ENCODE measurements at places on chromosomes 3 and 15.

GRCh38 chr3:3189102-3189727 lies 9.7 kb upstream of the CRBN start:
- DNase-seq = no peak

- DNase-seq = no peak
Observed at GRCh38 chr3:31543375-31543774, 10.7 kb downstream of the STT3B start.

DNA sequence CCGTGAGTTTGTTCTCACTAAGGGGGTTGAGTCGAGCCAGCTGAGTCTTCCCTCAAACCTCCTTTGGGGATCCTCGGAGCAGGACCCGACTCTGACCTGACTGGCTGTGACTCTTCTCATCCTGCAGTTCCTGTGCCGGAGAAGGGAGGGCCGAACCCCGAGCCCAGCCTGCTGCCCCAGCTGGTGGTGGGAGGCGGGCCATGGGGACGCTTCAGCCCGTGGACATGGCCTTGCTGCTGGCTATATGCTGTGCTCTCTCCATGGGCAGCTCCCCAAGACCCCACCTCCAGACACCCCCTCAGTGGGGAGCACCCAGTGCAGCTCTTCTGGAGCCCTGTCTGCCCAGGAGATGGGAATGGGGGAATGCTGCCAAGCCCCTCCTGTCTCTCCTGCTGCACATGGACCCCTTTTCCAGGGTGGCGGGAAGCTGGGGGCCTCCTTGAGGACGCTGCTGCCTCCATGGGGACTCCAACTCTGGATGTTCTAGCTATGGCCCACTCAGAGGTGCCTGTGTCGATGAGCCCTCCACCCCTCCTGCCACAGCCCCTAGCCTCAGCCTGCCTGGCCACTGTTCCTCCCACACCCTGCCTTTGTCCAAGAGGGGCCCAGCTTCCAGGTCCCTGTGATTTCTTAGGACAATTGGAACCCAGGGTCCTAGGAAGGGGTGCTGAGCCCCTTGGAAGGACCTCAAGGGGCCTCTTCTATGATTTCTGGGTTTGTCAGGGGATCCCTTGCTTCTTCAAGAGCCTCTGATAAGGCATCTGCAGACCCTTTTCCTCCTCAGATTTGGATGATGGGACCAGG lies 12.8 kb downstream of the C15orf39 start:
- no peak for DNase-seq

DNA sequence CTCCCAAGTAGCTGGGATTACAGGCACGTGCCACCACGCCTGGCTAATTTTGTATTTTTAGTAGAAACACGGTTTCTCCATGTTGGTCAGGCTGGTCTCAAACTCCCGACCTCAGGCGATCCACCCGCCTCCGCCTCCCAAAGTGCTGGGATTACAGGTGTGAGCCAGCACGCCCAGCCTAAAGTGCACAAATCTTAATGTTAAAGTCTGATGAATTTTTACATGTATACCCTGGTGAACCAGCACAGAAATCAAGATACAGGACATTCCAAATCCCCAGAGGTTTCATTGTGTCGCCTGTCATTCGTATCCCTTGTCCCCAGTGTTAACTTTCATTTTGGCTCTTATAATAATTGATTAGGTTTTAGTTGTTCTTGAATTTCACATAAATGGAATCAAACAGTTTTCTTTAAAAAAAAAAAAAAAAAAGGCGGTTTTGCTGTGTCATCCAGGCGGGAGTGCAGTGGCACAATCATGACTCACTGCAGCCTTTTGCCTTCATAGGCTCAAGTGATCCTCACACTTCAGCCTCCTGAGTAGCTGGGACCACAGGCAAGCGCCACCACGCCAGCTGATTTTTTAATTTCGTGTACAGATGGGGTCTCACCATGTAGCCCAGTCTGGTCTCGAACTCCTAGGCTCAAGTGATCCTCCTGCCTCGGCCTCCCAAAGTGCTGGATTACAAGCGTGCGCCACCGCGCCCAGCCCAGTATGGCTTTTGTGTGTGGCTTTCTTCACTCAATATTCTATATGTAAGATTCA lies 1.5 kb upstream of the TM4SF19 start:
- DNase-seq = no peak

GRCh38 chr15:66505430-66505811 lies 295 bp downstream of the ZWILCH start:
- DNase-seq = no peak

GRCh38 chr3:111323019-111323418 lies 219.0 kb upstream of the CD96 start:
- no peak for DNase-seq

DNA sequence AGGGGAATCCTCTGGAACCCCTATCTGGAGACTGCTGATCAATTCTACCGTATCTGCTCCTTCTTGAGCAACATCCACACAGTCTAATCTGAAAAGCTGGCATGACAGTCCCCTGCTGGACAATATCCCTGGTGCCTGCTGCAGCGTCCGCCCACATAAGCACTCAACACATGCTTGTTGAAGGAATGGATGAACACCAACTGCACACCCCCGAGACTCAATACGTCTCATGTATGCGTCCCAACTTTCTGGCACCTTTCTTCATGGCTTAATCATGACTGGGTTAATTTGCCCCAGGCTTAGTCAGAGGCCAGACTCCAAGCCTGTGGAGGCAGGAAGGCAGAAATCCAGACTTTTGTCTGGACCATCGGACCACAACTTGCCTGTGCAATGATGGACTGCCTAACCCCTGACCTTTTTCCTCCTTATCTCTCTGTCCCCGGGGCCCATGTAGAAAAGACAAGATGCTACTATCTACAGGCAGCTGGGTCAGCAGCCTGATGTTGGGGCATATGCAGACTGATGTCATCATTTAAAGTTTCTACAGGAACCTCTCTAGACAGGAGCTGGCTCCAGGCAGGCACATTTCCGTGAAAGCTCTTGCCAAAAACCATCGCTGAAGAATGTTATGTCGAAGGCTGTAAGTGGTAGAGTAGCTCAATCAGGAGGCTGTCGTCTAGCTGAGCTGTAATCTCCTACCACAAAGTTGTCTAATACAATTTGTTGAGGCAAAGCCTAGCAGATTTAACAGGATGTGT lies 114.1 kb upstream of the TPM1 start:
- no peak for DNase-seq

All from neural crest cell (in vitro differentiated cells).